CD4-positive, alpha-beta T cell treated with Interleukin-2 at 100 ng/mL for 4 hours (primary cell): ENCODE measurements at places on chromosomes 1 and 21.

- DNase-seq = no peak
Measured at GRCh38 chr1:44512313-44512885, 107.3 kb downstream of the RNF220 start.

GRCh38 chr1:167331650-167332049, 111.0 kb downstream of the POU2F1 start:
- no peak for DNase-seq

DNA sequence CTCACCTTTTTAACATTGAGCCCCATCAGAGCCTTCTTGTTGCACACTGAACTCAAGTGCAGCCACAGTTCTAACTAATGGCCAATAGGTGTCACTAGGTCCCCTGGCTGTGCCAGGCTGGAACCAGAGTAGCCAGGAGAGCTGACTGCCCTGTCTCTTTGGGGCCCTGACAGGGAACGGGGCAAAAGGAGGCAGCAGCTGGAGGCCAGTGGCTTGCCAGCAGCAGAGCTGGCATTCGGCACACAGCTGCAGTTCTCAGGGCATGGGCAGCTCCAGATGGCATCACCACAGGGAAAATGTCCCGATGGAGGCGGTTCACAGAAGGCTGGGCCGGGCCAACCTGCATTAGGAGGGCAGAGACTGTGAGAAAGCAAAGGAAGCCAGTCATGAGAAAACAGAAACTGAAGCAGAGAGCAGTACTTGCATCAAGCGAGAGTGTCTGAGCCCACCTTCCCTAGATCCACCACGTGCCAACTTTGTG, 188.6 kb downstream of the FCRL5 start:
- DNase-seq = no peak

DNA sequence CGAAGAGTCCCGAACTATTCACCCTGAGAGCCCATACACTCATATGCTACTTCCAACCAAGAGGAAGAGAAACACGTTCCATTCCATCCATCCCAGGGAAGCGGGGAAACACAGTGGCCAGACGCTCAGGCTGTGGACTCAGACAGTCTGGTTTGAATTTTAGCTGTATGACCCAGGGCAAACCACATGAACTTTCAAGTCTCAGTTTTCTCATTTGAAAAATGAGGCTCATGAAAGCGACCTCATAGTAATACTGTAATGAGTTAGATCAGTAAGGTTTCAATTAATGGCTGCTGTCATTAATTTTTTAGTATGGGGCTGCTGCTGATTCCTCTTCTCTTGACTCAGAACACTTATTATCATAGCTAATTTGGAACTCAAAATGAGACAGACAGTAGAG, 1.5 kb downstream of the FCRL4 start:
- no peak for DNase-seq

DNA sequence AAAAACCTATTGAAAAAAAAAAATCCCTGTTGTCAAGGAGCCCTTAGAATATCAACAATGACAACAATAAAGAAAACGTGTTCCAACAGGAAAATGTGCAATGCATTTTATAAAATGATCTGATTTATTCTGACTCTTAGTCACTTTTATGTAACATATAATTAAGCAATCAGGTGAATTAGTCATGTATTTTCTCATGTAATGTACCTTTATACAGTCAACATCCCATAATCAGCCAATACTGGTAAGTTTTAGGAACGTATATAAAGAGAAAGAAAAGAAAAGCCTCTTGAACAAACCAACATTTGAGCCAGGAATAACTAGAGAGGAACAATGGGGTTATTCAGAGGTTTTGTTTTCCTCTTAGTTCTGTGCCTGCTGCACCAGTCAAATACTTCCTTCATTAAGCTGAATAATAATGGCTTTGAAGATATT, at the start of gene CLCA4:
Gene CLCA4 (plus strand): TSS at position 292 of the 435 bp plus-strand sequence. CDS start 42 bp downstream, at position 334.
- DNase-seq = no peak

GRCh38 chr1:27615346-27616192, 11.6 kb upstream of the AHDC1 start:
- no peak for DNase-seq
